ENCODE measurements at places on chromosomes 2 and 18.

DNA sequence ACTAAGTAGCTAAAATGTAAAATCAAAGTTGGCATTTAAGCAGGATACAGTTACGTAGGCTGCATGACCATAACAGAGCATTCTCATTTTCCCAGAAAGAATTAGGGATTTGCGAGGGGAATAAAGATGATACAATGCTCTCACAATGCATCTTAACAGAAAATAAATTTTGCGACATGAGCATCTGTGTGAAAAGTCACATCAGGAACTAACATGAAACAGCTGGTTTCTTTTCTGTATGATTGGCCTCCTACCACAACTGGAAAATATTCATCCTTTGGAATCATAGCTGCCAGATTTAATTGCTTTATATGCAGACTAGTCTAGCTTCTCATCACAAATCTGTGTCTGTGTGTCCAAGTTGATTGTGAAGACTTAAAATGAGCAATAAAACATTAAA, 66.0 kb downstream of the KCTD18 start:
- DNase-seq = no peak

- DNase-seq = no peak
Measured at GRCh38 chr2:227376656-227377396, 2.3 kb downstream of the TM4SF20 start.

- no peak for DNase-seq
Measured at GRCh38 chr2:98467082-98467536, 22.5 kb downstream of the INPP4A start.

GRCh38 chr2:64975232-64975821, 13.9 kb upstream of the SLC1A4 start:
- no peak for DNase-seq

- no peak for DNase-seq
Measured at GRCh38 chr2:155141418-155141817, 442.9 kb downstream of the KCNJ3 start.

DNA sequence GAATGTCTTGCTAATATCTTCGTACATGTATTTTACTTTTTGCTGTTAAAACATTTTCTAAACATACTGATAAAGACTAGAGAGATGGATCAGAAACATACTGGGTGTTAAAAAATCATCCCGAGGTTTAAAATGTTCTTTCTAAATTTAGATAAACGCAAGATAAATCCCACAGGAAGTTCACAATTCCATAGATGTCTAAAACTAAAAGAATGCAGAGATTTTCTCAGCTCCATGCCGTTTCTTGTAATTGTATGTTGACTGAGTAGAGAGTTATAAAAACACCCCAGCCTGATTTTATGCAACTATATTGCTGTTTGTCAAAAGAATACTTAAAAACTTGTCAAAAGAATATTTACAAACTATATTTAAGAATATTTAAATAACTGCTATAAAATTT, 455.7 kb downstream of the ARHGAP15 start:
- DNase-seq = no peak

DNA sequence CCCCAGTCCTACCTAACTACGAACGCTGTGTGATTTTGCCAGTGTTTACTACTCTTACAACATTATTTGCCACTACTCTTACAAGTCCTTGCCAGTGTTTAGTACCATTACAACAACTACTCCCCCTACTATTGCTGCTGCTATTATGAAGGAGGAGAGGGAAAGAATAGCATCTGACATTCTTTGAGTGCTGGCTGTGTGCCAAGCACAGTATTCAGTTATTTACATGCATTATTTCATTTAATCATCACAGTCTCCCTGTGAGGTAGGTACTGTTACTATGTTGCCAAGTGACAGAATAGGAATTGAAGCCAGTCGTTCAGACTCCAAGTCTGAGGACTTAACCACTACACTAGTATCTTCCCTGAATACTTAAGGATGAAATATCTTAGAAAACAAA, 185.9 kb upstream of the FOSL2 start:
- no peak for DNase-seq

GRCh38 chr2:20595439-20596192, 55.3 kb downstream of the HS1BP3 start:
- DNase-seq = peak; percentile 77

DNA sequence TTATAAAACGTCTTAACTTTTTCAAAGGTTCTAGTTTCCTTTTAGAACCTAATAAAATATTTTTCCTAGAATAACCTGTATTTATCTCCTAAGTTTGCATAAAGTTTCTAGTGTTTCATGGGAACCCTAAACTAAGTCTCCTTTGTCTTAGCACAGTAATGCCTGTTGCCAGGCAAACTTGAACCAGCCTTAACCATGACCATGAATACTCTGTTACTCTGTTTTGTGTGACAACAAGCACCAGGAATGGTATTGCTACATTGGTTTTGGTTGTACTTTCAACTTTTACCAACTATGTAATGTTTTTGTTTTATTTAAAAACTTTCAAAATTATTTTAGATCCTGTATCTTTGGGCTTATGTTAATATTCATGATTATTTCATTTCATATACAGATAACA, 137.6 kb downstream of the CERS6 start:
- DNase-seq = no peak

- DNase-seq = no peak
Measured at GRCh38 chr18:51503351-51503750, 305.9 kb upstream of the MEX3C start.

GRCh38 chr2:72051971-72052505, 95.6 kb downstream of the CYP26B1 start:
- no peak for DNase-seq

GRCh38 chr2:100188326-100188725, 45.9 kb upstream of the AFF3 start:
- DNase-seq = no peak

DNA sequence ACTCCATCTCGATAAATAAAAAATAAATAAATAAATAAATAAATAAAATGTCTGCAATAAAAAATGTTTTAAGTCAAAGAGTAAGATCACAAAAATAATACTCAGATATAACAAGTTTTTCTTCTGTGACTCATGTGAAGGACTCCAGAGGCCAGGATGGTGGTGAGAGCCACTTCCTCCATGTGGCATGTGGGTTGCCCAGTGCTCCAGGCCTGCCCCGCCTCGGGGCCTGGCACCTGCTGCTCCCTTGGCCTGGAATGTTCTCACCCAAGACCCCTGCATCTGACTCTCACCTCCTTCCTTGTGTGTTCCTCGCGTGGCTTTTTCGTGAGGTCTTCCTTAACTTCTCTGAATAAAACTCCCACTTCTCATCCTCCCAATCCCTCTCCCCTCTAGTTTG, 77.4 kb upstream of the LDLRAD4 start:
- no peak for DNase-seq

DNA sequence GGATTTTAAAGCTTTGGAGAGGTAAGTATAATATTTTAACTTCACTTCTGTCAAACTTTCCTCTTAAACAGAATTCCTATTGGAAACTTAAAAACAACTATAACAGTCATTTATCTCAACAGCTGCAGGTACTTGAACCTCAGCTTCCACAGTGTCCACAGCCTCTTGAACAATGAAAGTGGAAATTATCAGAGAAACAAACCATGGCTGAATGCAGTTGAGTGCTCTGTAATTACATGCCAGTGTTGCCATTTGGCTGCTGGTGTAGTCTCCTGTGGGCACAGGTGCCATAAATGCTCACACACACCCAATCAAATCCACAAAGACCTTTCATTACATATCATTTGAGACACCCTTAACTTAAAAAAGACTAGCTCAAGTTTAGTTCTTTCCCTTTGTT, 125.1 kb downstream of the CPS1 start:
- DNase-seq = no peak

GRCh38 chr2:24892928-24893327, 27.1 kb downstream of the ADCY3 start:
- DNase-seq = no peak

DNA sequence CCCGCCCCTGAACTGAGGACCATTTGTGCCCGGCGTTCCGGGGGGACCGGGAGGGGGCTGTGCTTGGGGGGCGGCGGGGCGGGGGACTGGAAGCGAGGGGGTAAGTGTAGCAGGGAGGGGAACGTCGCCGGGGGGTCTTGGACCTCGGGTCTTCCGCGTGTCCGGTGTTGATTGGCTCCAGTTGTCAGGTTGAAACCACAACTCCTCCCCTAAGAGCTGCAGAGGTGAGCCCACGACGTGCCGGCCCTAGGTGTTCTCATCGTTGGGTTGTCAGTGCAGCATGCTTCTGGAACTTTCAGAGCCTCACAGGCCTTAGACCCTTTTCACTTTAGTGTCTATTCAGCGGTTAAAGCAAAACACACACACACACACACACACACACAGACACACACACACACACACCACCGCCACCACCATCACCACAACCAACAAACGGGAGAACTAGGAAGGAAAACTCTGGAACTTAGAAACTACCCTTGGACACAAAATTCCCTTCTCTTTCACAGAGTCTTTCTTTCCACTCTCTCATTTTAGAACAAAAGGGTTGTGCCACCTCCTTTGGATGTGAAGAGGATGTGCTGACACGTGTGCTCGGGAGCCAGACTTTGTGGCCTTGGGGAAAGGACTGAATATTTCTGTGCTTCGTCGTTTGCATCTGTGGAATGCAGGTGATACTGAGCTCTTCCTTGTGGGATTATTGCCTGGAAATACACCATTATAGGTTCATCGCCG, 6.7 kb upstream of the DLX2 start:
- DNase-seq = peak; percentile 18

DNA sequence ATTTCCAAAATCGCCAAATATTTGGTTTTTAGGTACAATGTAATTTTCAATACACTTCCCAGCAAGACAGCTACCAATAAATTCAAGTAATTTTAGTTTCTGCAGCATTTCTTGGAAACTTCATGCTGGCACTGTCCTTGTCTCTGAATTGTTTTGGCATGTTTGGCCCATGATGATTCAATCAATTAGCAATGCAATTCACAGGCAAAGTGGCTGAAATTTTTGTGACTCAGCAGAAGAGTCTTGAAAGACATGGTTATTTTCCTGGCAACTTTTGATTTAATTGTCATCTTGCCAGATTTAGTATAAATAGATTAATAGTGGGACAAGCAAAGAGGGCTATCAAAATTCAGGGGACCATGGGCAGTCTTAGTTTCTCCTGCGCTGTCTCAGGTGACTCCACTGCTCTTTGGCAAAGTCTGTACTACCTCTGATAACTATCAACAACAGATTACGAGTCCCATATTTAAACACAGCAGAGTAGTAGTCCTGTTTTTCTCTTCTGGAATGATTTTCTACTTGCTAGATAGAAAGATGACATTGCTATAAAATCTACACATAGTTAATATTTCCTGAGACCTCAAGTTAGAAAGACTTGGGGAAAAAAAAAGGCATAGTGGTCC, 88.9 kb upstream of the CYP26B1 start:
- DNase-seq = no peak

- no peak for DNase-seq
Measured at GRCh38 chr2:234514099-234514498, 17.2 kb upstream of the ARL4C start.

Measured in GM10248 (cell line).